ENCODE measurements at places on chromosomes 4 and X.

- DNase-seq = no peak
Measured at GRCh38 chr4:184253072-184253420, 35.4 kb upstream of the ENPP6 start.

- DNase-seq = no peak
Measured at GRCh38 chr4:29717287-29718057, 1002.7 kb upstream of the PCDH7 start.

- no peak for DNase-seq
Measured at GRCh38 chrX:154602766-154603437, 16.2 kb downstream of the CTAG1B start.

- DNase-seq = no peak
Measured at GRCh38 chr4:73523126-73523525, 41.6 kb downstream of the AFM start.

DNA sequence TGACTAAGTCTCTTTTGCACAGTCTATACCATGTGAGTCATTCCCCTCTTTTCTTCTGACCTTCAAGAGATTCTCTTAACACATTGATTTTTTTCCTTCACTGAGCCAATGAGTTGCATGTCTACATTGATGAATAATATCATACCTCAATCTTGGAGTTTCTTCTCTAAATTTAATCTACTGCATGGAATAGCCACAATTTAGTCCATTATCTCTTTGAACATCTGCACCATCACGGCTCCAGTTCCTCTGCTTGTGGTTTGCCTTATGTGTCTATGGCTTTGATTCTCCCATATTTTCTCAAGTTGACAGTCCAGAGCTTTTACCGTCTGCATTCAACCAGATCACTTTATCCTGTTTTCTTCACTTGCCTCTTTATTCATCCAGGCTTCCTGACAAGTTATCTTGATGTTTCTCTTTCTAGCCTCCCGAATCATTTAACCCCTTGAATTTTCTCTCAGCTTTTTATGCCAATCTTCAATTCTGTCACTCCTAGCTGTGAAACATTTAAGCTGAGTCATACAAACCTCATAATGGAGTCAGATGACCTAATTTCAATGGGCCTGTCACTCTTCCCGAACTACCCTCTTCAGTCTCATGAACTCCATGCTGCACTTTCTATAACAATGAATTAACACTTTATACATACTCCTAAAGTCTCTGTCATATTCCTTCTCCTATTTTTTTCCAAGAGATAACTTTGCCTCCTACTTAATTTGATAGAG, 222.3 kb downstream of the CPE start:
- no peak for DNase-seq
